ENCODE measurements at places on chromosomes 11 and 22.

DNA sequence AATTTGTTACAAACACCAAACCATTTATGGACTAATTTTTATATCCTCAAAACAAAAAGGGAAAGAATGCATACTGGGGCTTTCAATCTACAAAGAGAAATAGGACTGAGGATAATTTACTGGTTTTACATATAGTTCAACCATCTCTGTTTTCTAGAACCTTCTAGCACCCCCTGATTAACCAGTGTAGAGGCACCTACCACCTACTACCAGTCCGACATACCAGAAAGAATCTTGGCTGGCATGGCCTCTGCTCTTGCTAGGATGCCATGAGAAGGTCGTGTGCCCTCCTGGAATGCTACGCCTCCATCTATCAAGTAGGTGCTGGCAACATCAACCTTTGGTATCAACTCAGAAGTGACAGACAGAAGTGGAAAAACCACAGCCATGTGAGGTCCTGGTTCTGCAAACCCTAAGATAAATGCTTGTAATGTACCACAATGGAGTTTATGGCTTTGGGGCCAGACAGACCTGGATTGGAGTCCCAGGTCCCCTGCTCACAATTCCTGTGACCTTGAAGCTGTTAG, 28.2 kb downstream of the MYH9 start:
- DNase-seq = no peak

DNA sequence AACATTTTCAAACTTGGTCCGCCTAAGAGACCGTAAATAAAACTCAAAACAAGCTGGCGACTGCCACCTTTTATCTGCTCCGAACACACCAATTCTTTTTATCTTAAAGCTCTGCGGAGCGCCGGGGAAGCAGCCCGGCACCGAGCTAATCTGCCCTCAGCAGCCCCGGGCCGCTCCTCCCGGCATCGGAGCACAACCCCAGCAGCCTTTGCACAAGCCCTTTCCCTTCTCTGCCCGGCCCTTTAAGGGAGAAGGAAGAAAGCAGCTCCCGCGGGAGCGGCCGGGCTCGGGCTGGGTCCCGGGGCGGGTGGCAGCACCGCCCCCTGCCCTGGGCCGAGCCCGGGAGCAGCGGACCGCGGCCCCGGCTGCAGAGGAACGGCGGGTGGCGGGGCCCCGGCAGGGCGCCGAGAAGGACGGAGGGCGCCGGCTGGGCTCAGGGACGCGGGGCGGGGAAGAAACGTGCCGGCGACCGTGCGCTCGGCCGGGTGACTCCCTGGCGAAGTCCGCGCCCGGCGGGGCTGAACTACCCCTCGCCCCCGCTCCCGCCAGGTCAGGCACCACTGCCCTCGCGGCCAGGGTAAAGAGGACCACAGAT, 133.6 kb upstream of the C11orf58 start:
- peak; percentile 18 for DNase-seq

DNA sequence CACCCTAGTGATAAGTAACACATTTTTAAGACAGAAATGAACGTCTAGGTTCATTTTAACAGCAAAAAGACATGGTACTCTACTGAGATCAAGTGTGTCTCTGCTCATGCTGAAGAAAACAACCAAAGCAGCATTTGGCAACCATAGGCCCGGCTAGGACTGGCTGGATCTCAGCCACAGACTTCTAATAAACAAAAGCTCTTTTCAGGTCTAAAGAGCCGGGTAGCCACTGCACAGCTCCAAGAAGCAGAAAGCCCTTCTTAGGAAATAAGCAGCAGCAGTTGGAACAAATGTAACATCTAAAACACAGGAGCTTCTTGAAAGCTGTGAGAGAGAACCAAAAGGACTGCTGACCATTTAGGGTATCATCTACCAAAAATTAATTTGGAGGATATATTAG, 37.6 kb downstream of the PITPNB start:
- DNase-seq = no peak

GRCh38 chr22:32820131-32821119, 18.9 kb downstream of the TIMP3 start:
- no peak for DNase-seq

DNA sequence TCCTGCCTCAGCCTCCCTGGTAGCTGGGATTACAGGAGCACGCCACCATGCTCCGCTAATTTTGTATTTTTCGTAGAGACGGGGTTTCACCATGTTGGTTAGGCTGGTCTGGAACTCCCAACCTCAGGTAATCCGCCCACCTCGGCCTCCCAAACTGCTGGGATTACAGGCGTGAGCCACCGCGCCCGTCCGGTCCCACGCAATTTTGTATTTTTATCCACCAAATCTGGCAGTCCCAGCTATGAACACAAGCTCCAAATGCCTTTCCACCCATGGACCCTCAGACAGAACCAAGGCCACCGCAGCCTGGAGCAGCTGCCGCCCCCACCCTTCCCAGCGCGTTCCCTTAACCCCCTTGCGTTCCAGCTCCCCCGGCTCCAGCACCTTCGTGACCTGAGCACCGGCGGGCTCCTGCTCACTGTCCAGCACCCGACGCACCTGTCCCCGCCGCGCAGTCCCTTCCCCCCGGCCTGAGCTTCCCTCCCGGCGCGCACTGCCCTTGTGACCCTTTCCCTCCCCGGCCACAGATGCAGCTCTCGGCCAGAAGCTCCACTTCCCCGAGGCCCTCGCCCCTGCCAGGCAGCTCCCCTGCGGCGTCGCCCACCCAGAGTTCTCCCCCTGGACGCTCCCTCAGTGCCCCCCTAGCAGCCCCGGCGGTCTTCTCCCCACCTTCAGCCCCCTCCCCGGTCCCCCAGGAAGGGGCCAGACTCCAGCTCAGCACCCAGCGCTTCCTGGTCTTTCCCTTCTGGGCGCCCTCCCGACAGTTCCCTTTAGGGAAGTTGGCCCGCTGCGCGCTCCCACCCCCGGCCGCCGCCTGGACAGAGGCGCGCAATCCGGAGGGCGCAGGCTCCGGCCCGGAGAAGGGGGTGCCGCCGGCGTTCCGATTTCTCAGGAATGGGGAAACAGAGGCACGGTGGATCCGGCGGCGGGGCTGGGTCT, 5.6 kb upstream of the ZBED4 start:
- no peak for DNase-seq

DNA sequence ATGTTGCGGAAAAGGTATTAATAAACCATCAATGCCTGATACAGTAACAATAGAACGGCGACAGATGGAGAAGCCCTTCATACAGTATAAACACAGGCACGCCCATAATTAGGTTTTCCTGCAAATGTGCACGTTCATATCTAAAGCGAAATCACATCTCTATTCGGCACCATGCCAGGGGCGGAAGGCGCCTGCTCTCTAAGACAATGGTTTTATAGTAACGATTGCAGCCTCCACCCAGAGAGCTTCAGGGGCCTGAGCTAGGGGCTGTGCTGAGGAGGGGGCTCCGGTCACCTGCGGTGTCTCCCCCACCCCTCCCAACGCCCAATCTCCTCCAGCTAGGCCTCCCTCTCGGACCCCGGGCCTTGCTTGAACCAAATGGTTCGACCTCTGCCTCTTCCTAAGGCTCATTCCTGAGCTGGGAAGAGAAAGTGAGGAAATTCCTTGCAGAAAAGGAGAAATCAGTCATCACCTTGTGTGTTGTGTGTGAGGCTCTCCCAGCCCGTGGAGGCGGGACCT, 9.6 kb downstream of the KRTAP5-5 start:
- peak; percentile 30 for DNase-seq

DNA sequence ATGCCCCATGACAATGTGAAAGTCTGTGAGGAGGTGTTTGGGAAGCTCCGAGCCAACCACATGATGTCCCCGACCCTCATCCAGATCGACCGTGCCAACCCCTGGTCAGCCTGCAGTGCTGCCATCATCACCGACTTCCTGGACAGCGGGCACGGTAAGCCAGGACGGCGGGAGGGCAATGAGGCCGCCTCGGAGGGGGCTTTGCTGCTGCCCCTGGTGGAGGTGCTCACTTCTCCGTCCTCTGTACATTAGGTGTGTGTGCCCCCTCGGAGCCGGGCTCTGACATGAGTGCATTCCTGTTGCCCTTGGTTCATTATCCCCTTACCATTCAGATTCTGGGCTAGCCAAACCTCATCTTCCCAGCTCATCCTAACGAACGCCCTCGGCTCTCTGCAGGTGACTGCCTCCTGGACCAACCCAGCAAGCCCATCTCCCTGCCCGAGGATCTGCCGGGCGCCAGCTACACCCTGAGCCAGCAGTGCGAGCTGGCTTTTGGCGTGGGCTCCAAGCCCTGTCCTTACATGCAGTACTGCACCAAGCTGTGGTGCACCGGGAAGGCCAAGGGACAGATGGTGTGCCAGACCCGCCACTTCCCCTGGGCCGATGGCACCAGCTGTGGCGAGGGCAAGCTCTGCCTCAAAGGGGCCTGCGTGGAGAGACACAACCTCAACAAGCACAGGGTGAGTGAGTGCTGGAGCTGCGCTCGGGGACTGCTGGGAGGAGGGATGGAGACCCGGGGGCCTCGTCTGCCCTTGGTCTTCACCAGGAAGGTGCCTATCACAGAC, 13.8 kb downstream of the ADAMTS15 start:
- no peak for DNase-seq

DNA sequence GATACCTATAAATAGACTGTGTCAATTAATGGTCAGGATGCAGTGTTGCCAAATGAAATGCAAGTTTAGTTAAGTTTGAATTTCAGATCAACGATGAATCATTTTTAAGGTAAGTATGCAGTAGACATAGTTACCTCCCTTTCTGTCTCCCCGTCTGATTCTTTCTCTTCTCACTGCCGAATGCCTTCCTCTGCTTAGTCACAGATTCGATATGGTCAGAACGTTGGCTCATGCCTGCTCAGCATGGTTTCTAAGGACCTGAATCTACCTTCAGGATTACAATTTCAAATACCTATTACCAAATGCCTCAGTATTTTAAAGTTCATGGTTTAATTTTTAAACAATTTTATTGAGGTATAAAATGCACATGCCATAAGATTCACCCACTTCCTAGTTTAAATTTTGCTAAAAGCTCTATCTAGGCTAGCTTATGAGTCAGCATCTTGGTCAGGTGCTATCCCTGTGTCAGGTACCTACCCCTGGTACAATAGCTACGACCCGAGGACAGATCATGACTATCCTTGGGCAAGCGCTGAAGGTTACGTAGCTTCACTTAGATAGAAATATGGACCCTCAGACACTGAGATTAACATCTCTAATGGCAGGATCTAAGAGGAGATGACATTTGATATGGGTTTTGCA, 78.2 kb upstream of the SPON1 start:
- no peak for DNase-seq

DNA sequence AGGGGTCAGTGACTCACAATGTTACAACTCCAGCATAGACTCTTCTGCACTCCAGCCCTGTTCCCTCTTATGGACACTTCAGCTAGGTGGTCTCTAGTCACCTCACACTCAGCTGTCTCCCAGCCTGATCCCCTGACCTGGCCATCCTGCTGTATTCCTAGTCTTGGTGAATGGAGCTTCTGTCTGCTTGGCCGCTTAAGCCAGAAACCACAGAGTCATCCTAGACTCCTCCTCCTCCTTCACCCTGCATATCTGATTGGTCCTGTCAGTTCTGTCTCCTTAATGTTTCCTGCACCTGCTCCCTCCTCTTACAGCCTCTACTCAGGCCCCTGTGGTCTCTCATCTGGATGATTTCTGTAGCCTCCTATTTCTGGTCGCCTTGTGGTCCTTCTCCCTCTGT, 144.9 kb downstream of the HIPK3 start:
- DNase-seq = no peak

DNA sequence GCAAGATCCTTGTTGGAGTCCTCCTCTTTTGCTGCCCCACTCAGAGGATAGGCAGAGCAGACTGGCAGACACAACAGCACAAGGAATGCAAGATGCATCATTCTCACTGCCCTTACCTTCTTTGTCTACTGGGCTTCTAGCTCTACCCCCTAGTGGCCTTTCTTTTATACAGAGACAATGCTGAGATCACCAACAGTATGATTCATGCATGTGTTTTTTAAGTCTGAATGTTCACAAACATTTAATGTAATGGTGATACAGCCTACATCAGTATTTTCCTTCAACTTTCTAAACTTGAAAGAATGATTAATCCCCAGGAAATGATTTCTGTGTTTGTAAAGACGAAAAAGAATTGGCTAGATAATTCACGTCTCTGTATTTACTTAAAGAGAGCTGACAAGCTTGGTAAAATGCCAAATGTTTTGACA, at the start of gene MMP10:
Gene MMP10 (minus strand): TSS at position 138 of the 428 bp plus-strand sequence. CDS start 37 bp downstream, at position 101.
- no peak for DNase-seq

DNA sequence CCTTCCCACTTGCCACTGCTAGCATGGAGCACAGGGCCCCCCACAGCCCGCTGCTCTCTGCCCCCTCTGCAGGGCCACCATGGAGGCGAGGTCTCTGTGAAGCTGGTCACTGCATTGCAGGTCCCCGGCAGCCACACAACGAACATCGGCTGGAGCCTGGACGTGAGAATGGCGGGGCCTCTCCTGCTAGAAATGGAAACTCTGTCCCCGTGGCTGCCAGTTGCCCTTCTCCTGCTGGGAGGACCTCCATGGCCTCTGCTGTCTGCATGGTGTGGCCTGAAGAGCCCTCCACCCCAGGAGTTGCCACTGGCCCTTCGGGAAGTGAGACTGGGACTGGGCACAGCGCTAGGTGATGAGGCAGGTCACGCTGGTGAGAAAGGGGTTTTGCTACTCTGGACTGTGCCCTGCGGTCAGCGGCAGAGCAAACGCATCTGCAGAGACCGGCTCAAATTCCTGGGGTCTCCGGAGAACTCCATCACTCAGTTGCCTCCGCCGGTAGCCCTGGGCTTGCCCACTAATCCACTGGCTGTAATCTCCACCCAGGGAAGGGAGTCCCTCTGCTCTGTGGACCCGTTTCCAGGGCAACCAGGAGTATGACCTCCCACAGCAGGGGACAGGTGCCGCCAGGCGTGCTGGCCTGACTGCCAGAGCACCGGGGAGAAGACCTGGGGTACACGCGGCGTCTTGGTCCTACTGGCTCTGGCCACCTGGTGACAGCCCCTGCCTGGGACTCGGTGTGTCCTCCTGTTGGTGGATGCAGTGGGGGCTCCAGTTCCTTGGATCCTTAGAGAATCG, 806.3 kb downstream of the BRD1 start:
- DNase-seq = no peak

- no peak for DNase-seq
Observed at GRCh38 chr11:112885744-112886433, 75.3 kb upstream of the NCAM1 start.

GRCh38 chr11:12777208-12777874, 103.1 kb downstream of the TEAD1 start:
- DNase-seq = no peak

GRCh38 chr11:7527029-7527428, 13.2 kb downstream of the PPFIBP2 start:
- peak; percentile 50 for DNase-seq

Measured in activated naive CD4-positive, alpha-beta T cell treated with anti-CD3 and anti-CD28 coated beads for 36 hours (primary cell).